LNCaP clone FGC (cell line): ENCODE measurements at places on chromosomes 3 and 15.

GRCh38 chr15:85540085-85540797 lies 159.8 kb downstream of the AKAP13 start:
- no peak for DNase-seq

DNA sequence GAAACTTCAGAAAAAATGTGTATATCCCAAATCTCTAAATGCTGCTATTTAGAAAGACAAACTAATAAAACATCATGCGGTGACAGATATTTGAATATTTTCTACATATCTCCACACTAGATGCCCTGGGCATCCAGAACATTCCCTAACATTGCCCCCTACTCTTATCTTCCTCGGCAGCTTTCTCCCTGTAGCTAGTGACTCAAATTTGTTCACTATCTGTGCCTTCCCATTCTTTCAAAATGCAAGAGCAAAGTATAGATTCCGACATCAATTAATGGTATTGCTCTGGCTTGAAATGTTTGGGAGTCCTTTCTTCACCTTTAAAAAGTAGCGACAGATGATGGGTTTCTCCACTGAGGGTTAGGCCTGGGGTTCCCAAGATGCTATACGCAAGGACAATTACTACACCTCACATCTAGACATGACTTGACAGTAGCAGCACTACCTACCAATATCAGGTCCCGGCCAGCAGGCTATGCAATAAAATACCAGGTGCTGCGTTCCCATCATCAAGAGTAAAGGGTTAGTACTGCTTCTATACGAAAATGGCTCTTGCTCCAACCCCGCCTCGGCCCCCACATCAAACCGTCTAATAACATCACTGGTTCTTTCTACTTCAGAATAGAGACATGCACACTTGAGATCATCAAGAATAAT lies 631 bp downstream of the UBR1 start:
- DNase-seq, result no peak

DNA sequence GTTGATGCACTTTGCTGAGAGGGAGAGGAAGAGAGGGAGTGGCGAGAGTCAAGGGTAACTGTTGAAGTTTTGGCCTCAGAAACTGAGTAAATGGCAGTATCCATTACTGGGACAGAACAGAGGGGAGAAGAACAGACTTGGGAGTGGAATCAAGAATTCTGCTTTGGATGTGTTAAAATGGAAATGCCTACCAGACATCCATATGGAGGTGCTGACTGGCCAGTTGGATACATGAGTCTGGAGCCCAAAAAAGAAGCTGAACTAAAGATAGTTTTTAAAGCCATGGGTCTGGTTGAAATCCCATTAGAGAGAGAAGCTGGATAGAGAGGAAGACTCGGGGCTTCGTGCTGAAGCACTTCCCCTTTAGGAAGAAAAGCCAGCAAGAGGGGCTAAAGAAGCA lies 35.9 kb upstream of the NSMCE3 start:
- DNase-seq, result no peak

- DNase-seq, result no peak
Measured at GRCh38 chr3:183298701-183299153, 45.7 kb downstream of the B3GNT5 start.

- DNase-seq, result no peak
Measured at GRCh38 chr3:100957261-100957986, 35.8 kb downstream of the ABI3BP start.

DNA sequence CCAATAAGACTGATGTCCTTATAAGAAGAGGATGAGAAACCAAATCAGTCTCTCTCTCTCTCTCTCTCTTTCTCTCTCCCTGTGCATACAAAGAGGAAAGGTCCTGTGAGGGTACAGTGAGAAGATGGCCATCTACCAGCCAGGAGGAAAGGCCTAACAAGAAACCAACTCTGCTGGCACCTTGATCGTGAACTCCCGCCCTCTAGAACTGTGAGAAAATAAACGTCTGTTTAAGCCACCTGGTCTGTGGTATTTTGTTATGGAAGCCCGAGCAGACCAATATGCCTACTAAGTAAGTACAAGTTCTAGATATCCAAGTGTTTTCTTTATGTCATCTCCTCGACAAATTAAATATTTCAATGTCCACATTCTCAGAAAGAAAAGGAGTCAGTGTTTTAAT lies 44.9 kb upstream of the TMC3 start:
- DNase-seq, result no peak

GRCh38 chr15:80780416-80781221 lies 1.4 kb downstream of the CEMIP start:
- DNase-seq, result peak; percentile 27
